ENCODE measurements at places on chromosomes 5 and 9.

DNA sequence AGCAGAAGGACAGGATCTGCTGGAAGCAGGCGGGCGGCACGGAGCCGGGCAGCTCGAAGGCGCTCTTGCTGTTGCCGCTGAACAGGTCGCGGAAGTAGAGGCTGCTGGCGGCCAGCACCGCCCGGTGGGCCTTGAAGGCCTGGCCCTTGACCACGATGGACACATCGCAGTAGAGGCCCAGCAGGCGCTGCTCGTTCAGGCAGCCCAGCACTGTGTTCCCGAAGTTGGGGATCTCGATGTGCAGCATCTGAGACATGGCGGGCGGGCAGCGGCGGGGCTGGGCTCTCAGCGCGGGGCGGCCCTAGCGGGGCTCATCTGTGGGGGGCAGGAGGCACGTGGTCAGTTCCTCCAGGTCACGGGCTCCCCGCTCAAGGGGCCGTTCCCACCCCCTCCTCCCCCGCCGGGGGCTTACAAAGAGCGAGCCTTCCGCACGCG lies 44.8 kb downstream of the NACC2 start:
- no peak for DNase-seq

DNA sequence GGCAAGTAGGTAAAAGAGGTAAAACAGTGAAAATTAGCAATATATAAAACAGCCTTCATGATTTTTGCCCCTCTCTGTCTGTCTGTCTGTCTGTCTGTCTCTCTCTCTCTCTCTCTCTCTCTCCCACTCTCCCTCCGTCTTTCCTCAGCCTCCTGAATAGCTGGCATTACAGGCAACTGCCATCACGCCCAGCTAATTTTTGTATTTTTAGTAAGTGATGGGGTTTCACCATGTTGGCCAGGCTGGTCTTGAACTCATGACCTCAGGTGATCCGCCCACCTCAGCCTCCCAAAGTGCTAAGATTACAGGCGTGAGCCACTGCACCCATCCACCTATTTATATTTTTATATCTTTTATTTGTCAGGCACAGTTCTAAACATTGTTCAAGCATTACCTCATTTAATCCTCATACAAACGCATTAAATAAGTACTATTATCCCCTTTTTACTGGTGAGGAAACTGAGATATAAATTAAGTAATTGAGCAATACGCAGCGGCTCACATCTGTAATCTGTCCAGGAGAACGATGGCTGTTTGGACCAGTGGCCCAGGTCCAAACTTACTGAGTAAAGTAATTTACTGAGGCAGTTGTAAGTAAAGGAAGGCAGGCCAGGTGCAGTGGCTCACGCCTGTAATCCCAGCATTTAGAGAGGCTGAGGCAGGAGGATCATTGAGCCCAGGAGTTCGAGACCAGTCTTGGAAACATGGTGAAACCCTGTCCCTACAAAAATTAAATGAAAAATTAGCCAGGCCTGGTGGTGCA lies 60.9 kb downstream of the UBE2R2 start:
- DNase-seq = no peak

DNA sequence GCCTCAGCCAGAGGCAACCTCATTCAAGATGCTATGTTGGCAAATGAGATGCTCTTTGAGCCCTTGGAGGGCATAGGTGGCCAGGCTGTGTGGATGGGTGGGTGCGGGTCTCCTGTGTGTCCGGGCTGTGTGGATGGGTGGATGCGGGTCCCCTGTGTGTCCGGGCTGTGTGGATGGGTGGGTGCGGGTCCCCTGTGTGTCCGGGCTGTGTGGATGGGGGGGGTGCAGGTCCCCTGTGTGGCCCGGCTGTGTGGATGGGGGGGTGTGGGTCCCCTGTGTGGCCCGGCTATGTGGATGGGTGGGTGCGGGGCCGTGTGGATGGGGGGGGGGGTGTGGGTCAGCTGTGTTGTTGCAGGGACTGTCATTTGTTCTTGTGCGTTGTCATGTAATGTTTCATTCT lies 136.6 kb upstream of the COL5A1 start:
- DNase-seq = no peak

GRCh38 chr5:152264645-152265254 lies 140.3 kb downstream of the NMUR2 start:
- DNase-seq = no peak

DNA sequence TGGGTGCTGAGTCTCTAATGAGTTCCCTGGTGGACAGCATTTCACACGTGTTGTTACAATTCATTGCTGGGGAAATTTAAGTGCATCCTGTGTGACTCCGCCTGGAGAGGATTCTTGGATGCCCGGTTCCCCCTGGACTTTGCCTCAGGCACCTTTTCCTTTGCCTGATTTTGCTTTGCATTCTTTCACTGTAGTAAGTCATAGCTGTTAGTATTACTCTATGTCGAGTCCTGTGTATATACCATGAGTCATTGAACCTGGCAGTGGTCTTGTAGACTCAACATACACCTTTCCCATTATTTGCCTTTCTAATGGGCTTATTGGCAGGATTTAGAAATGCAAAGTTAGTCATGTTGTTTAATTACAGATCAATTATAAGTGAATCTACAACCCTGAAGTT lies 81.9 kb upstream of the DHFR start:
- no peak for DNase-seq

DNA sequence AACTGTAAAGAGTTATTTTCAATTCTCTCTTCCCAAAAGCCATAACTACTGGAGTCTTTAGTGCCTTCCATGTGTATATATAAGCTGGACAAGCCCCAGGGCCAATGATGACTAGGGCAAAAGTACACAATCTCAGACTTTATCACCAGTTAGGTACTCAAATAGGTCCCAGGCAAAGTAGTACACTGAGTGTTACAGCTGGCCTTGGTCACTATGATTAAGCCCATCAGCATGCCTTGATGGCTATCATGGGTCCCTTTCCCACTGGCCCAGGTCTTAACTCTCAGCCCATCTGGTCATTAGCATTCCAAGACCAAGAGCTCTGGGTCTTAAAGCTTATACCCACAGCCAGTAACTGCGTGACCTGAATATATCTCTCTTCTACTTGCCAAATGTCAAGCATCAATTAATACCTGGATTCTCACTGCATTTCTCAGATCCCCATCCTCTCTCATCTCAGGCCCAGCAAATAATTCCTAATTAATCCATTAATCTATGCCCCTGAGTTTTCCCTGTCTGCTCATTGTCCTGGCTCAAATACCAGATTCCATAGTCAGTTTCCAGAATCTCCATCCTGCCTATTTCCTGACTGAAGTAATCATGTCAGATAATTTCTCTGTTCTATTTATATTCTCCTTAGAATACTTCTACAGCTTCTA lies 62.3 kb downstream of the NR6A1 start:
- no peak for DNase-seq

- no peak for DNase-seq
Measured at GRCh38 chr5:155529362-155529761, 515.8 kb downstream of the KIF4B start.

DNA sequence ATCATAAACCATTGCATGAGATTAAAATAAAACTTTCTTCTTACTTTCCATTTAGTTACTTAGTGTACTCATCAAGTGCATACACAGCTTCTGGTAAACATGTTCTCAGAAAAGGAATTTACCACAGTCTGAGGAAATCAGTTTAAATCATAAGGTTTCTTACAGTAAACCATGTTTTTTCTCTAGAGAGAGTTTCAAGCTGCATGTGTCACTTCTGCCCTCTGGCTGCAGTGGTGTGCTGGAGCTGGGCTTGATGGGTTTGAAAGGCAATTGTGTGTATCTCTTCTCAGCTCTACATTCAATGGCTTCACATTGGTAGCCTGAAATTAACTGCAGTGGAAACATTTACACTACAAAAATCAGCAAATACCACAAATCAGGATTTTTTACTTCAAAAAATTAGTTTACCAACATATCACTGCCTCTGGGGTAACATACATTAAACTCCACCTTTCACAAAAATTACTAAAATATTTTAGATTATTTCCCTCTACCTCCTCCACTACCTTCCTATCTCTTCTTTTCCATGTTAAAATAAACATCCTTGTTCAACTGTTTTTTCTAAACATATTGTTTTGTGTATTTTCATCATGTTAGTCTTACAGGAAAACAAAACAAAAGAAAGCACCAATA lies 414.3 kb downstream of the ANXA1 start:
- no peak for DNase-seq

- no peak for DNase-seq
Measured at GRCh38 chr5:134131578-134132350, 17.3 kb downstream of the TCF7 start.
